Activated CD4-positive, alpha-beta T cell treated with anti-CD3 and anti-CD28 coated beads for 36 hours (primary cell): ENCODE measurements at places on chromosomes 7 and 10. TPM values are rescaled to one million over a fixed set of nuclear protein-coding genes. Genes with fewer than 3 reads are reported as not detected.

Gene TMEM176B
- not detected for total RNA-seq

Gene NAT16
- not detected for total RNA-seq

Gene IKZF5
- 14.1 TPM for total RNA-seq

Gene DYNC1I1
- total RNA-seq: not detected

Gene CFAP43
- total RNA-seq: 0.09 TPM

Gene PIP
- total RNA-seq: not detected

Gene SLK
- 20.2 TPM for total RNA-seq

Gene PRPS1L1
- not detected for total RNA-seq

Gene NUDT5
- 108 TPM for total RNA-seq

Gene PLXDC2
- not detected for total RNA-seq

Gene HTR5A
- not detected for total RNA-seq

DNA sequence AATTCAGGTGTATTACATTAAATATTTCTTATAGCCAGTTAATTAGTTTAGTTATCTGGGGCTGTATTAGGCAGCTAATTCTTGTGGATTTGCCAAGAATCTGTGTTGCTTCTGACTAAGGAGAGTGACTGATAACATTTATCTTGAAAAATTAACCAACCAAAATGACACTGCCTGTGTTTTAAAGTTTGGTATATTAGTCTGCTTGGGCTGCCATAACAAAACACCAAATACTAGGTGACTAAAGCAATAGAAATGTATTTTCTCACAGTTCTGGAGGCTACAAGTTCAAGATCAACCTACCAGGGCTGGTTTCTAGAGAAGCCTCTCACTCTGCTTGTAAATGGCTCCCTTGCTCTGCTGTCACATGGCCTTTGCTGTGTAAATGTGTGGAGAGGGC, 12.9 kb downstream of the EXOC4 start:
- DNase-seq: no peak

GRCh38 chr10:80372675-80373074, 16.1 kb downstream of the DYDC2 start:
- DNase-seq: no peak

- no peak for DNase-seq
These were observed 252.3 kb downstream of the SNX10 start for GRCh38 chr7:26543951-26544350.

- DNase-seq: no peak
These were observed 142.1 kb downstream of the JCAD start for GRCh38 chr10:29917311-29917710.

DNA sequence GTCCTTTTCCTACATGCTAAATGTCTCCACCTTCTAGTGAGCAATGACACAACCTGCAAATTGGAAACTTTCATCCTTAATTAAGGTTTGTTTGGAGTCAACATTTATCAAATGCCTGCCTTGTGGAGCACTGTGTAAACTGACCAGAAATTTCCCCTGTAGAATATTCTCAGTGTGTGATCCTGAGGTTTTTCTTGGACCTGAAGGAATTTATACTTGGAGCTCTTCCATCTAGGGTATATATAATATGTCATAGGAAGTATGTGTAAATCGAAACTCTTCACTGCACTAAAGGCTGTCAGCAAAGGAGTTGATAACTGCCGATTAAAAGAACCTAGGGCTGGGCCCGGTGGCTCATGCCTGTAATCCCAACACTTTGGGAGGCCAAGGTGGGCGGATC, 152.4 kb downstream of the NSUN6 start:
- DNase-seq: no peak

DNA sequence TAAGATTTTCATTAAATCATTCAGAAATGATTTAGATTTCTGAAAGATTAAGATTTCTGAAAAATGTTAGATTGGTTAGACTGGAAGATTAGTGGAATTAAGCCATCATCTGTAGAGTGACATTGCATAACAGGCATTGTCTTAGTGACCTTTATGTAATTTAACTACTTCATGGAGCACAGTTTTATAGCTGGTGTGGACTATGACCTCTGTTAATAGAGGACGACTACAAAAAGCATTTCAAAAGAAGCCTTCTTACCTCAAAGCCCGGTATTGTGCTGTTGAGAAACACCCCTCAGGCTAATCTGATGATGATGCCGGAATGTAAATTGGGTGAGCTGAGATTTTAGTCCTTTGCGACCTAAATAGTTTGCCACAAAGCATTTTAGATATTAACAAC, 55.6 kb downstream of the GALNT11 start:
- no peak for DNase-seq

- DNase-seq: no peak
These were observed 26.5 kb upstream of the TMEM254 start for GRCh38 chr10:80051993-80052392.

- no peak for DNase-seq
These were observed 2.1 kb downstream of the SYNPO2L start for GRCh38 chr10:73653701-73654100.

- DNase-seq: no peak
These were observed 142.3 kb downstream of the VPS50 start for GRCh38 chr7:93374345-93374940.
